ENCODE measurements at places on chromosomes 12 and 14.

DNA sequence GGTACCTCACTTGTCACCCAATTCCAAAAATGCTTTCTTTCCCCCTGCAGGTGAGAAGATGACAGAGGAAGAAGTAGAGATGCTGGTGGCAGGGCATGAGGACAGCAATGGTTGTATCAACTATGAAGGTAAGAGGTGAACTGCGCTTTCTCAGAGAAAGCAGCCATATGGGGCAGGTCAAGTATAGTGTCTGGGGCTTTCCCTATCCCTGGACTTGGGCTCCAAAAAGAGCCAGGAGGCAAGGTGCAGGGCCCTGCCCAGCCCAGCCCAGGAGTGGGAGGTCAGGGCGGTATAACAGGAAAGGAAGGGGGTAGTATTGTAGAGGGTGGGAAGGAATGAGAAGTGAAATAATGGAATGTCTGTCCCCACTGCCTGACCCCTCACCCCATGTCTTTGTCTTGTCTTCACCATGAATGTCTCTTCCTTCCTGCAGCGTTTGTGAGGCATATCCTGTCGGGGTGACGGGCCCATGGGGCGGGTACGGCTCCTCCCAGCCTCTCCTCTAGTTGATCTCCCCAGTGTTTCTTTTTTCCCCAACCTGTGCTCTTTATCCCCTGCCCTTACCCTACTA, 2.1 kb downstream of the MYL6 start:
- DNase-seq = peak; percentile 35

DNA sequence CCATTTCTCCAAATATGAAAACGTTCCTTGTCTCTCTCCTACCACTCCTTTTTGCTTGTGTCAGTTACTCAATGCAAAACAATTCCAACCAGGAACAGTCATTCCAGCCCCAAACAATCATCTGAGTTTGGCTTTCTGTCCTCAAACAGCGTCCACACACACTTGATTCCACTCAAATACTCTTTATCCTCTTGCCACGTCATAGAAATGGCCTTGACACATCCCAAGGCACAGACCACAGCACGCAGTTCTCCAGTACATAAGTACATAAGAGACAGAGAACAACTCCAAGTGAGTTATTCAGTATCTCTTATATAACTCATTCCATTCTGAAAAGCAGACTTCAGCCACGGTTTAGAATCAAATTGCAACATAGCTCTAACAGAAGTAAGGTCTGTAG, 299.2 kb downstream of the RPS29 start:
- DNase-seq = no peak

DNA sequence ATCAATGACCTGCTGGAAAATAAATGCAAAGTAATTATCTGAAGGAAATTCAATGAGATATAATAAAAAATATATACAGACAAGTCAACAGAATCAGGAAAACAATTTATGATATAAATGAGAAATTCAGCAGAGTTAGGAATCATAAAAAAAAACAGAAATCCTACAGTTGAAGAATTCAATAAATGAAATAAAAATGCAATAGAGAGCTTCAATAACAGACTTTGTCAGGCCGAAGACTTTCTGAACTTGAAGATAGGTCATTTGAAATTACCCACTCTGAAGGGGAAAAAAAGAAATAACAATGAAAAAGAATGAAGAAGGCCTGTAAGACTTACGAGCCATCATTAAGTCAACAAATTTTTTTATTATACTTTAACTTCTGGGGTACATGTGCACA, 15.5 kb upstream of the GARIN2 start:
- no peak for DNase-seq

DNA sequence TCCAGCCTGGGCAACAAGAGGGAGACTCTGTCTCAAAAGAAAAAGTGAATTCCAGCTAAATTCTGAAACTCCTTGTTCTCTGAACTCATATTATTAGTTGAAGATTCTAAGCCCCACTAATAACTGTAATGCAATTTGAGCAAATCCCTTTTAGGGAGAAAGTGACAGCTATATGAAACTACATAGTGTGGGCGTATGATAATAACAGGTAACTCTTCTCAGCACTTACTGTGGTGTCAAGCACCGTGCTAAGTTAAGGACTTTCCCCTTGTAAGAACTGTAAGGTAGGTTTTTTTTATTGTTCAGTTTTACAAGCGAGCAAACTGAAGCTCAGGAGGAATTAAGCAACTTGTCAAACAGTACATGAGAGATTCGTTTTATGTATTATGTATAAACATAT, 5.4 kb downstream of the ANKRD13A start:
- no peak for DNase-seq

DNA sequence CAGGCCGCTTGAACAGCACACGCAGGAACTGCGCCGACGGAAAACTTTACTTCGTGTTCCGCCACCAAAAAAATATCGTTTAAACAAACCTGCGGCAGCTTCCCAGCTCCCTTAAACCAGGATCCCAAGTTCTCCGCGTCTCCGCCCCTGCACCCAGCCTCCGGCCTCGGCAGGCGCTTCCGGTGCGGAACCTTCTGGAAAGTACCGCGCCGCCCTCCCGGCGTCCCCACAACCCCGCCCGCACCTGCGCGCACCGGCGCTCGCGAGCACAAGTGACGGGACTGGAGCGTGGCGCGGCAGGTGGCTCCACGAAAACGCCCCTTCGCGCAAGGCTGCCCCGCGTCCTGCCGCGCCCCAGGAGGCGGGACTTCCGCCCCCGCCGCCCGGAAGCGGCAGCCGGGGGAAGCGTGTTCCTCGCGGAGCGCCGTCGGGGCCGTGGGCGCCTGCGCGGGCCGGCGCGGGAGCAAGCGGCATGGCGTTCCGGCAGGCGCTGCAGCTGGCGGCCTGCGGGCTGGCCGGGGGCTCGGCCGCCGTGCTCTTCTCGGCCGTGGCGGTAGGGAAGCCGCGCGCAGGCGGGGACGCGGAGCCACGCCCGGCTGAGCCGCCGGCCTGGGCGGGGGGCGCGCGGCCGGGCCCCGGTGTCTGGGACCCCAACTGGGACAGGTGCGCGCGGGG, at the start of gene PGAM5:
PGAM5 (plus strand) TSS at position 438 of the 675 bp plus-strand sequence; CDS start at position 473, 35 bp downstream.
- DNase-seq = peak; percentile 83

DNA sequence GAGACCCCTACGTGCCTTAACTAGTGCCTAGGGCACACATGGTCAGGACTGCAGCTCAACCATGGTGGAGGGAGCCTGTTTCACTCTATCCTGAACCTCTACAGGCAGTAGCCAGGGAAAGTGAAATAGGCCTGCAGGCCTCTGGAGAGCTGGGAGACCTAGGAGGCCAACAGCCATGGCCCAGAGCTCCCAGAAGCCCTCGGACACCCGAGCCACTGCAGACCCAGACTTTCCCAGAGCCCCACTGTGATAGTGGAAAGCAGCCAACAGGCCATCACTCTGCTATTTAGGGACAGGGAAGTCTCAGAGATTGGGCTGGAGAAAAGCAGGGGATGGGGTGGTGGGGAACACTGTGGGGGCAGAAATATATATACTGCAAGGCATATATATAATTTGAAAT, 56.5 kb upstream of the ZFP36L1 start:
- DNase-seq = no peak

GRCh38 chr14:52656905-52657304, 38.5 kb downstream of the ERO1A start:
- DNase-seq = no peak

DNA sequence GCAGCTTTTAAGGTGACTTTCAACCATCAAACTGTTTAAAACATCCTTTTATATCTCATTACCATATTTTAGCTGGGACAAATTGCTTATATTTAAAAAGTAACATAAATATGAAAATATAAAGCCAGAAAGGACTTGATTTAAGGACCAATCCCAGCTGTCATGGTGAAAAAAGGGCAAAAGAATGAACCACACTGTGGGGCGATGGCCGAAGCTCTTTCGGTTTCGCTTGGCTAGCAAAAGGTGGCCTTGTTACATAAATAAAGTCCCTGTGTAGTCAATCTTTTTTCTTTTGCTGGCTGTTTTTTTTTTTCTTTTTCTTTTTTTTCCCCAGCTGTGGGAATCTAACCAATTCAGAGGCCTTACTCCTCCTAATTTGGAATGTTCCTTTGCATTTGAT, 50.9 kb downstream of the FBXO33 start:
- DNase-seq = peak; percentile 17
